ENCODE measurements at places on chromosomes 4 and X.

DNA sequence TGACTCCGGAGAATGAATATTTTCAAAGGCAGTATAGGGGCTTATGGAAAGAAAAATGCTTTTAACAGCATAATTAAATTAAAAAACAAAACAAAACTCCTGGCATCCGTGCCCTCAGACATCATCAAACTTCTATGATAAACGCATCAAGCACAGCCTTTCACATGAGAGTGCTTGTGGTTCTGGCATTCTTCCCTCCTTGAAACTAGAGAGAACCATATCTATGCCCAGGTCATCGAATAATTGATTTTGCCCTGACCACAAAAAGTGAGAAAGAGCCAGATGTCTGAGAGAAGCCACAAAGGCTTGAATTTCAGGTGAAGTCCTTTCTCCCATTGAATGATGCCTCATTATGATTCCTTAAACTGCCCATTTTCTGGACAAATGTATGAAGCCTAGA, 286.8 kb downstream of the CBLL2 start:
- DNase-seq: no peak

GRCh38 chrX:54048412-54048811, 4.1 kb upstream of the PHF8 start:
- no peak for DNase-seq

GRCh38 chrX:110750526-110751189, 45.0 kb downstream of the CHRDL1 start:
- no peak for DNase-seq

GRCh38 chr4:1474126-1475090, 68.2 kb upstream of the NKX1-1 start:
- no peak for DNase-seq

DNA sequence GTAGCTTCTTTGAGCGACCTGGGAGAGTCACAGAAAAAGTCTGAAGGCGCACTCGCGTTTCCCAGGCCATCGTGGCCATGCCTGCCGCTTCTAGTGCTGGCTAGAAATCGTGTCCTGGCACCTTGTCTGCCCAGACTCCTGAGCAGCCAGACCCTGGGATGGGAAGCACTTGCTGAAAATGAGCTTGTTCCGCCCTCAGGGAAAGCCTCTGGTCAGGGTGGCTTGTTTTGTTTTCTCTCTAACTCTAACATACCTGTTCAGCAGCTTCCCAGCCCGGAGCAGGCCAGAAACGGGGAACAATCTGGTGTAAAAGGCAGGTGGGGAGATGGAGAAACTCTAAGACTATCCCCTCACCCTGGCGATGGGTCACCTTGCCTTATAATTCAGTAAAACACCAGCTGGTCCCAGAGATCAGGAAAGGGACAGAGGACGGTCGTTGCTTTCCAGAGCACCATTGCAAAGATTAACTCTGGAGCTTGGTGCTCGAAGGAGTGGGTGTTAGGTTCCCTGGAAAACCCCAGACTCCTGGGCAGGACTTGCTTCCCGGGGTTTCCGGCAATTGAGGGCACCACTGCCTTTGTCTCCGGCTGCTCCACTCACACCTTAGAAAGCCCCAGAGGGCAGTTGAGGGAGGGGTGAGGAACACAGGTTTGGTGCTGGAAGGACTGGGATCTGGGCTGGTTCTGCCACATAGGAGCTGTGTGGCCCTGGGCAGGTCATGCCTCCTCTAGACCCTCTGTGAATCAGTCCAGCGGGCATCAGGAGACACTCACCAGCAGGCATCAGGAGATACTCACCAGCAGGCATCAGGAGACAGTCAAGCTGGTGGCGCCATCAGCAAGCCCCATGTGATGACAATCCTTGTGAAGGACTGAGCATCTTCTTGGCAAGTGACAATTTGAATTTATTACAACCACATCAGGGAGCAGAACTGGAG, 4.5 kb upstream of the SH3TC1 start:
- DNase-seq: no peak

DNA sequence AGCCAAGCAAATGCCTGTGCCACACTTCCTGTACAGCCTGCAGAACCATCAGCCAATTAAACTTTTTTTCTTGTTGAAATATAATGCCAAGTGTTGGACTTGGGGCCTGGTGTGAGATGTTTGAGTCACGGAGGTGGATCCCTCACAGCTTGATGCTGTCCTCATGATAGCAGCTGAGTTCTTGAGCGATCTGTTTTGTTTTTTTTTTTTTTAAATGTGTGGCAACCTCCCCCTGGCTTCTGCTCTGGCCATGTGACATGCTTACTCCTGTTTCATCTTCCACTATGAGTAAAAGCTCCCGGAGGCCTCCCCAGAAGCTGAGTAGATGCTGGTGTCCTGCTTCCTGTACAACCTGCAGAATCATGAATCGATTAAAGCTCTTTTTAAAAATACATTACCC, 973.3 kb upstream of the FTHL17 start:
- no peak for DNase-seq

DNA sequence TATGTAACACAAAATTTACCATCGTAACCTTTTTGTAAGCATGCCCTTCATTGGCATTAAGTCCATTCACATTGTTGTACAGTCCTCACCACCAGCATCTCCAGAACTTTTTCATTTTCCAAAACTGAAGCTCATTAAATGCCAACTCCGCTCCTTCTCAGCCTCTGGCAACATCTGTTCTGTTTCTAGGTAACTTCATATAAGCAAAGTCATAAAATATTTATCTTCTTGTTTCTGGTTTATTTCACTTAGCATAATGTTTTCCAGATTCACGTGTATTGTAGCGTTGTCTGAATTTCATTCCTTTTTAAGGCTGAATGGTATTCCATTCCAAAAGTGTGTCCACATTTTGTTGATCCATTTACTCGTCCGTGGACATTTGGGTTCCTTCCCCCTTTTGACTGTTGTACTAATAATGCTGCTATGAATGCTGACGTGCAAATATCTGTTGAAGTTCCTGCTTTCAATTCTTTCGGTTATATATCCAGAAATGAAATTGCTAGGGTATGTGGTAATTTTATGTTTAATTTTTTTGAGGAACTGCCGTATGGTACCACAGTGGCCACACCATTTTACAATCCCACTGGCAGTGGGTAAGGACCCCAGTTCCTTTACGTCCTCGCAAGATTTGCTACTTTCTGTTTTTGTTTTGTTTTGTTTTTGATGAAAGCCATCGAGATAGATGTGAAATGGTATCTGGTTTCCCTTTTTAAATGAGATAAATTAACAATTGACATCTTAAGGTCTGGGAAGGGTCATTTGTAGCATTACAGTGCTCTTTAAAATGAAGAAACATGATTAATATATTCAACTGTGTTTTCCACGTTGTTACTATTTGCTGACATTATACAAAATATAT, 63.4 kb downstream of the PTTG2 start:
- DNase-seq: no peak

GRCh38 chr4:5708449-5709206, at the start of gene EVC2:
Gene EVC2, minus strand, starts transcription at chr4:5708559. Its CDS starts 46 bp downstream, at chr4:5708513.
- no peak for DNase-seq
